T follicular helper cell (primary cell): ENCODE measurements at places on chromosomes 1 and 21.

- DNase-seq, result no peak
These were observed 25.6 kb downstream of the PDC start for GRCh38 chr1:186435336-186435735.

- no peak for DNase-seq
These were observed 83.0 kb downstream of the ST6GALNAC5 start for GRCh38 chr1:76950306-76950705.

- DNase-seq, result no peak
These were observed 165.8 kb downstream of the CLEC20A start for GRCh38 chr1:178330848-178331497.

DNA sequence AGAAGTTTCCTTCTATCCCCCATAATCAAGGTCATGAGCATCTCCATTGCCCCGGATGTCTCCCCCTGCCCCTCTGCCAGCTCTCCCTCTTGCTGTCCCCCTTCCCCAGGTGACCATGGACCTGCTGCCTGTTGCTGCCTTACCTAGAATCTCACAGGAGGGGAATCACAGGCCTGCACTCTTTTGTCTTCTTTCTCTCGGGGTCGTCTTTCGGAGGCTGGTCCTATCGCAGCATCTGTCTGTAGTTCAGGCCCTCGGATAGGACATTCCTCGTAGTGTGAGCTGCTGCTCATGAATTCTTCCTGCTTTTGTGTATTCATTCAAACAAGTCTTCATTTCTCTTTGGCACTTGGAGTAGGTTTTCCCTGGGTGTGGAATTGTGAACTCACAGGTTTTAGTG is 39.9 kb upstream of the ACTRT2 start:
- no peak for DNase-seq

DNA sequence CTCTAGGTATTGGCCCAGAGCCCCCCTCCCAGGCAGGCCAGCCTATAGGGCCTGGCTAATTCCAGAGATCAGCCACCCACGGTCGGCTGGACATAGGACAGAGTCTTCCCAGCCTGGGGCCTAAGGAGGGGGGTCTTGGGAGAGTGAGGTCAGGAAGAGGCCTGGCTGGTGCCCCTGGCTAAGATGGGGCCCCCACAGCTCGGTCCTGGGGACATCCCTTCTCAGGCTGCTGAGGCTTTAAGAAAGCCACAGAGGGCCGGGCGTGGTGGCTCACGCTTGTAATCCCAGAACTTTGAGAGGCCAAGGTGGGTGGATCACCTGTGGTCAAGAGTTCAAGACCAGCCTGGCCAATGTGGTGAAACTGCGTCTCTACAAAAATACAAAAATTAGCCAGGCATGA is 2.5 kb downstream of the C1orf167 start:
- DNase-seq, result no peak

GRCh38 chr1:55428231-55428630 is 213.1 kb upstream of the USP24 start:
- DNase-seq, result no peak

- DNase-seq, result no peak
These were observed 59.4 kb downstream of the SYT6 start for GRCh38 chr1:114094363-114094634.

- DNase-seq, result no peak
These were observed 21.0 kb upstream of the LORICRIN start for GRCh38 chr1:153238527-153238926.

DNA sequence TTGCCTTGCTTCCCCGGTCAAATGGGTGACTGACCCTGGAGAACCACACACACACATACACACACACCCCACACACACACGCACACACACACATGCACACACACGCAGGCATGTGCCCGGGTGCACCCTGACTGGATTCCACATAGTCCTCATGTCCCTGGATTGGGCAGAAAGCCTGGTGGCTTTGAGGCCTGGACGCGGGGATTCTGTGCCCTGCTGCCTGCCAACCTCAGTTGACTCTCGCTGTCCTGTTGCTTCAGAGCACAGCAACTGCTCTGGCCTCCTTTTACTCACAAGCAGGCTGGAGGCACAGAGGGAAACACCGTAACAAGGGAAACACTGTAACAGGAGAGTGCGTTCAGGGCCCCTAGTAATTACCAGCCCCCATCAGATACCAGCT is 6.4 kb downstream of the RORC start:
- DNase-seq, result no peak

- DNase-seq, result peak; percentile 14
These were observed 33.5 kb upstream of the C1orf53 start for GRCh38 chr1:197868751-197869489.
